NCI-H1105 (cell line): ENCODE measurements at places on chromosomes 3 and 15.

DNA sequence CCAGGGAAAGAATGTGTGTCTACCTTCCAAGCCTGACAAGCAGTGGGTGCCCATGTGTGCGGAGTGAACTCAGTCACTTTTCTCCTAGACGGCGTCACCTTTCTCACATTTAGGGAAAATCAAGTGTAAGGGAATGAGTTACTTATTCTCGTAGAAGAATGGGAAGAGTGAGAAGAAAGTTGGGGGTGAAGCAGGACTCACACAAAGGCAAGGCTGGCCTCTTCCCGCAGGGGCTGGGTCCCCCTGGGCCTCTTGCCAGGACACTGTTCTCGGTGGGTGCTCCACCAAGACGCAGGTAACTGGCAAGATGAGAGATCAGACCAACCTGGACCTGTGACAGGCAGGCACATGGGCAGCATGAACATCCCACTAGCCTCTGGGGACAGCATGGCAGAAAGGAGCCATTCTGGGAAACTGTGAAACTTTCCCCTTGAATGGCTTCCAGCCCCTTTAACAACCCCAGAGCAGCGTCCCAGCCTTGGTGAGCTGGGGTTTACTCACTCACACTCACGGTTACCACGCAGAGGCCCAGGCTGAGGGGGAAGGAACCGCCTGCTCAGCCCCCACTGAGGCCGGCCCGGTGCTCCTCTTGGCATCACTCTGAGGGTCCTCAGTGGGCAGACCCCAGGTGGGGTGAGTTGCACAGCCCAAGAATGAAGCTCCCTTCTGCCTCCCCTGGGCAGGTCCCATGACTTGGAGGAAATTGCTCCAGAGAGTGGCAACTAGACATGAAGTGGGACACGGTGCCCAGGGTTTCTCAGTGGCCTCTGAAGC lies 15.0 kb upstream of the SRP14 start:
- DNase-seq: no peak

GRCh38 chr15:66233487-66234415 lies 19.8 kb downstream of the MEGF11 start:
- DNase-seq: no peak

DNA sequence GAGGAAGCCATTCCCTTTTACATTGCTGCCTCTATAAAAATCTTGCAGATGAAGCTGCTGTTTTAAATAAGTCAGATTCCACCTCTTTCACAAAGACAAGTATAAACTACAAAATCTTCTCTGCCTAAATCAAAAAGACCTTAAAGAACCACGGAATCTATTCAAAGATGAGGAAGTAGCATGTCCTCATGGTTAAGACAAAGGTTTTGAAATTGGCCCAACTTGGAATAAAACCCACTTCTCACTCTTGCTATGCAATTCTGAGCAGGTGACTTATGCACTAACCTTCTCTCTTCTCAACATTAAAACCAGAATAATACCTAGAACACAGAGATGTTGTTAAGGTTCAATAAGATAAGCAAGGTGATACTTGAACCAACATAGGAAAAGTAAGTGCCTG lies 97.6 kb downstream of the FOXP1 start:
- no peak for DNase-seq

DNA sequence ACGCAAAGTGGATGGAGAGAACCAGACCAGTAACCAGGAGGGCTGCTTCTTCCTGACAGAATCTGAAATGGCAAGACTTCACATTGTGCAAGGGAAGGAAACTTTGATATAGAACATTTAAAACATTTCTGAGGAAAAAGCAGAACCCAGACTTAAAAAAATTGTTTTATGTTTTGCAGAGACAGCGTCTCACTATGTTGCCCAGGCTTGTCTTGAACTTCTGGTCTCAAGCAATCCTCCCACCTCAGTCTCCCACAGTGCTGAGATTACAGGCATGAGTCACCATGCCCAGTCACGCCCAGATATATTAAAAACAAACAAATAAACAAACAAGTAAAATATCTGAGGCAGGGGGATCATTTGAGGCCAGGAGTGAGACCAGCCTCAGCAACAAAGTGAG lies 46.2 kb downstream of the CRTAP start:
- no peak for DNase-seq

GRCh38 chr3:4716706-4717362 lies 223.7 kb downstream of the ITPR1 start:
- no peak for DNase-seq

- DNase-seq: no peak
Observed at GRCh38 chr3:34727700-34728099, 911.6 kb upstream of the ARPP21 start.

DNA sequence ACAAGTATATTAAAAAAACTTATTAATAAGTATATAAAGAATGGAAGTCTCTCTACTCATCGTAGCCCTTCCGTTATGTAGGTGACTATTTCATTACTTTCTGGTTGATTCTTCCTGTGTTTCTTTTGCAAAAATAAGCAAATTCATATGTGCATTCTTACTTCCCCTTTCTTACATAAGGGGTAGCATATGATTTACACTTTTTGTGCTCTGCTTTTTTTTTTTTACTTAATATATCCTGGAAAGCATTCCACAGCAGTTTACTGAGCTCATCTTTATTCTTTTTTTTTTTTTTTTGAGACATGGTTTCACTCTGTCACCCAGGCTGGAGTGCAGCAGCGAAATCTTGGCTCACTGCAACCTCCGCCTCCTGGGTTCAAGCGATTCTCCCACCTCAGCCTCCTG lies 12.9 kb downstream of the SCAMP5 start:
- no peak for DNase-seq

DNA sequence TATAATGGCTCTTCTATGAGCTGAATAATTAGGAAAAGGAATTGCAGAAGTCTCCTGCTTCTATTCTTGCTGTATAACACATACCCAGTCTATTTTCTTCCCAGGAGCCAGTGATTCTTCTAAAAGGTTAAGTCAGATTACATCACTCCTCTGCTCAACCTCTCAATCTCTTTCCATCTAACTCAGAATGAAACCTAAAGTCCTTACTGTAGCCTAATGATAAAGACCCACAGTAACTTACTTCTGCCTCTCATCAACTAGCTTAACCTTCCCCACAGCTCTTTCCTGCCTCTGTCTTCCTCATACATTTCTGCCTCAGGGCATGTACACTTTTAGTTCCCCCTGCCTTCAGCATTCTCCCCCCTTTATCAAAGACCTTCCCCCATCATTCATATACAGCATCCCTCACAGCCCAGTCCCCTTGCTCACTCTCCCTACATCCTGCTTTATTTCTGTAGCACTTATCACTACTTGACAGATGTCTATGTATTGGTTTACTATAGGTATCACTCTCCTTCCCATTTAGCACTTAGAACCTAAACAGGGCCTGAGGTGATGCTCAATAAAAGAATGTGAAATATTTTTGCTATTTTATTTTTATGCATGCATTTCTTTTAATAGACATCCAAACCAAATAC lies 28.5 kb upstream of the CMTM6 start:
- no peak for DNase-seq

GRCh38 chr3:190101320-190102011 lies 19.2 kb downstream of the P3H2 start:
- no peak for DNase-seq

- DNase-seq: no peak
Observed at GRCh38 chr15:31508656-31509055, 182.0 kb downstream of the KLF13 start.

- no peak for DNase-seq
Observed at GRCh38 chr3:101836652-101837598, 12.4 kb upstream of the NFKBIZ start.

DNA sequence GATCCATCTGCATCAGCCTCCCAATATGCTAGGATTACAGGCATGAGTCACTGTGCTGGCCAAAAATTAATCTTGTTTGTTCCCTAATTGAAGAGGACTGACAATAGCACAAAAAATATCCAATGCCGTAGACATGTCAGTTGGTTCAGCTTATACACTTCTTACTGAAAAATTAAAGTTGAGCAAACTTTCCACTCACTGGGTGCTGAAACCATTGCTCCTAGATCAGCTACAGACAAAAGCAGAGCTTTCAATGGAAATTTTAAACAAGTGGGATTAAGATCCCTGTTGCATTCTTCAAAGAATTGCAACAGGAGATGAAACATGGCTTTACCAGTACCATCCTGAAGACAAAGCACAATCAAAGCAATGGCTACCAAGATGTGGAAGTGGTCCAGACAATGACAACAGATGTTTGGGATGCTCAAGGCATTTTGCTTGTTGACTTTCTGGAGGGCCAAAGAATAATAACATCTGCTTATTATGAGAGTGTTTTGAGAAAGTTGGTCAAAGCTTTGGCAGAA lies 16.0 kb downstream of the ISLR2 start:
- no peak for DNase-seq

DNA sequence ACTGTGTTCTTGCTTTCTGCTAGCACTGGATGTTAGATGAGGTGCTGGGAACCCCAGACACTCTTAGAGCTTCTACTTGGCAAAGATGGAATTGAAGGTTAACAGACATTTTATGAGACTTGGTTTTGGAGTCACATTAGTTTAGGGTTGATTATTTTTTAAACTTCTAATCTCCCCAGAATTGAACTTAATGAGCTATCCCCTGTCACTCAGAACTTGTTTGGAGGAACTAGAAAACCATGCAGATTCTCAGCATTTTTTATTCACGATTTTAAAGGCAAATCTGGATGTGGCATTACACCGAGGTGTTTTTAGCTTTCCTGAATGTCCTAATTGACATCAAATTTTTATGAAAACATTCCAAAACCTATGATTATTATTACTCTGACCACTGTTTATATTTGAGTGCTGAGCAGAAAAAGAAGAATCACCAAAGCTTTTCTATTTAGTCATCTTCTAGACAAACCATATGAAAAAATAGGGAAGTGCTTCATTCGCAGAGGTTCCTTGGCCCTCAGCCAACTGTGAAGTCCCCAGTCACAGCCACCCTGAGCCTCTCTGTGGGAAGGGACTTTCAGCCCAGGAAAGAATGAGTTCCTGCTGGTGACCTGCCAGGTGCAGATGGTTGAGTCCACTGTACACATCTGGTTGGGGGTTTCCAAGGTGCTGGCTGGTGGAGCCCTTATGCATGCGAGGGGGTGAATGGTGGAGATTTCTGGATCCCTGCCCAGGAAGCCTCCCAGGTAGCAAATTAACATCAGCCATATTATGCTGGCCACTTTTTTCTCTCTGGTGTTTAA lies 196.0 kb upstream of the TOPAZ1 start:
- peak; percentile 85 for DNase-seq

GRCh38 chr3:171388527-171388926 lies 71.7 kb downstream of the TNIK start:
- DNase-seq: no peak

GRCh38 chr15:91769476-91769875 lies 84.0 kb upstream of the SLCO3A1 start:
- DNase-seq: no peak

DNA sequence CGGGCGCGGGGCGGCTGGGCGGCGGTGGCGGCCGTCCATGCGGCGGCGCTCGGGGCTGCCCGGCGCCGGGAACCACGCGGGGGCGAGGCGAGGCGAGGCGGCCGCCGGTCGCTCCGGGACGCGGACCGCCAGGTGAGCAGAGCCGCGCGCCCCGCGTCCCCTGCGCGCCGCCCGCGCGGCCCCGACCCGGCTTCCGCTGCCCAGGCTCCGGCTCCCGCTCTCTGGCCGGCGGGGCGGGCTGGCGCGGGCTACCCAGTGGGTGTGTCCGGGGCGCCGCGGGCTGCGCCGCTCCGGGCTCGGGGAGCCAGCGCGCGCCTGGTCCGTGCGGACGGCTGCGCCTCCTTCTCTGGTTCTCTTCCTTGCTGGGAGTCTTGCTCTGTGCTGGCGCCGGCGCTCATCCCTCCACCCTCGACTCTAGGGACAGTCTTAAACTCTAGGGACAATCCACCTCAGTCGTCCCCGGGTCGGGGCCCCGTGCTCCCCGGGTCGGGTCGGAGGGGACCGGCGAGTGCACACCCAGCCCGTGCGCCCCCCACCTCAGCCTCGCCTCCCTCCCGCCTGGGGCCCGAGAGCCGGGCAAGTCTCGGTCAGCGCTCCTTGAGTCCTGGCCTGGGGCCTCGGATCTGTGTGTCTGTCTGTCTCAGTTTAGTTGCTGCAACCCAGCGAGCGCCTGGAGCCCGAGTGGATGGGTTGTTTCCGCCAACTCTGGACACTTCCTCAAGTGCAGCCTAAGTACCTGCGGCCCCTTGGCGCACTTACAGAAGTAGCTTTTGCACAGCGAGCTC lies 488 bp downstream of the THSD4 start:
- no peak for DNase-seq

- peak; percentile 54 for DNase-seq
Observed at GRCh38 chr15:27796405-27797320, 302.5 kb downstream of the OCA2 start.

DNA sequence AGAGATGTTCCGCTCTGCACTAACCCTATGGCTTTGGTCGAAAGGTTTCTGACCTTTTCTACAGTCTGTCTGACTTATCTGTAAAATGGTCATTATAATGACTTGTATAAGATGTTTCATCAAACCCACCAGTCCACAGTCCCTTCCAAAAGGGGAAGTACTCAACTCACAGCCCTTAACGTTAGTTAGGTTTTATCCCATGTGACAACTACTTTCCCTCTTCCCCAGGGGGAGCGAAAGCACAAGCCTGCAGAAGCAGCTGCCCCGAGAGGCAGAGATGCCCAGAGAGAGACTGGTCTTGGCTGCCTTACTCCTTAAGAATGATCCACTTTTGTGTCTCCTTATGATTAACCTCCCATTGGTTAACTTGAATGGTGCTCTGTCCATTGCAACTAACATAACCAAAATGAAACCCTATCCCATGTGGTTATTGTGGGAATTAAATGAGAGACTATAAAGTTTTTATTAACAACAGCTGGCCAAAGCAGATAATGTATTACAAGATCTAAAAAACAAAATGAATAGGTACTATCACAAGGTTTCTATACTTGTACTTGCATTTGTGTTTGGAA lies 6.4 kb downstream of the ASTE1 start:
- no peak for DNase-seq

GRCh38 chr3:141387516-141387915 lies 19.2 kb downstream of the ZBTB38 start:
- no peak for DNase-seq

- DNase-seq: no peak
Observed at GRCh38 chr15:38671006-38671387, 106.4 kb upstream of the RASGRP1 start.

DNA sequence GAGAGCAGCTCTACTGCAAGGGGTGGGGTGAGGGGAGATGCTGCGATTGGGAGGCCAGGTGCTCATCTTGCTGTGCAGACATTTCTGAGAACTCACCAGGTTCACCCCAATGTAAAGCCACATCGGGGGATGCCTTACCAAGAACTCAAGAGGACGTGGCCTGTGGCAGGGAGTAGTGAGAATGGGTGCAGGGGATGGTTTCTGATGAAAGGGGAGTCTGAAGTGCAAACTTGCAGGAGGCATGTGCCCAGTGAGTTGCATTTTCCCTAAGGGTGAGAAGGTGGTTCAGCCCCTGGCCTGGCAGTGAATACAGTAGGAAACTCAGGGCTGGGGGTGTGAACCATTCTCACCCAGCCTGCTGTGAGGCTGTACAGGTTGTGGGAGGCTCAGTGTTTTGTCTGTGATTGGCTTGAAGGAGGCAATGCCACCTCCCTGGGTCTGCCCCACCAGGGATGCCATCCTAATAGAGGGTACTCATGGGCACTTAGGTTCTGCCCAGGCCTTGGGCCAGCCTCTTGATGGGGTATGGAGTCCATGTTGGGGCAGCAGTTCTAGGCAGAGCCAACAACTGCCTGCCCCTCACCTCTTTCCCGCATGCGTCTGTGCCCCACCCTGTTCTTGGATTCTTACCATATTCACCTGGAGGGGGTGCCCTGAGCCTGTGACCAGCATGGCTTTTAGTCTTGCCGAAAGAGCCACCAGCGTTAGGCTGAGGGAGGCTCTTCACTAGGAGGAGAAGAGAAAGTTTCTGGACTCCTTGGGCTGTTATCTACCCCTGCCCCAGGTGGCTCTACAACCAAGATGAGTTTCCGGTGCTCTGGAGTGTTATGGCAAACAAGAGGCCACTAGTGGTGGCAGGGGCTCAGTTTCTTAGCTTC lies 4.5 kb downstream of the HEMK1 start:
- DNase-seq: no peak

- no peak for DNase-seq
Observed at GRCh38 chr15:29139540-29140459, 129.8 kb downstream of the NSMCE3 start.
